ENCODE measurements at places on chromosomes 3 and 15.
A peak's percentile ranks its signal among the peaks of the same experiment; 100 is the strongest.

DNA sequence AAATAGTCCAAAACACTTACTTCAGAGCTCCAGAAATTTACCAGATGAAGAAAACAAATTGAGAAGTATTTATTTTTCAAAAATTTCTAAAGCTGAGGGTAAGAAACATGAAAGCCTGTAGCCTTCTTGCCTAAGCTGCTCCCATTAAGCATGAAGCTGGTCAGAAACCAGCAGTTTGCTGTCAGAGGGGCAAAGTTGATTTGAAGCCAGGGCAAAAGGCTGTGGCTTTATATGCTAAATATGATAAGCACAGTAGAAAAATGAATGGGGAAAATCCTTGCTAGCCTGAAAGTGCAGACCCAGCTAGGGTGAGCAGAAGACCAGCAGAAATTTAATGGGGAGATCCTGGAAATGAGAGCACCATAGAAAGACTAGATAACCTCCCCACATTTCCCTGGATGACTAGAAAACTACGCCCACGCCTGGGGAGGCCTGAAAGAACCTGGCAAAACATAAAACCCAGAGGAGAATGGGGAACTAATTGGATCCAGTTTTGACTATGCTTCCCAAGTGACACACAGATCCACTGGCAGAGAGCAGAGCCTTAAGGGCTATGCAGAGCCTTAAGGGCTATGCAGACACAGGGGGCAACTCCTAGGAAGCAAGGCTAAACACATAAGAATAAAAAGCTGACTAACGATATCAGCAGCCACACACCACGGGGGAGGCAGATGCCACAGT is 43.0 kb upstream of the HEG1 start:
- DNase-seq = no peak

DNA sequence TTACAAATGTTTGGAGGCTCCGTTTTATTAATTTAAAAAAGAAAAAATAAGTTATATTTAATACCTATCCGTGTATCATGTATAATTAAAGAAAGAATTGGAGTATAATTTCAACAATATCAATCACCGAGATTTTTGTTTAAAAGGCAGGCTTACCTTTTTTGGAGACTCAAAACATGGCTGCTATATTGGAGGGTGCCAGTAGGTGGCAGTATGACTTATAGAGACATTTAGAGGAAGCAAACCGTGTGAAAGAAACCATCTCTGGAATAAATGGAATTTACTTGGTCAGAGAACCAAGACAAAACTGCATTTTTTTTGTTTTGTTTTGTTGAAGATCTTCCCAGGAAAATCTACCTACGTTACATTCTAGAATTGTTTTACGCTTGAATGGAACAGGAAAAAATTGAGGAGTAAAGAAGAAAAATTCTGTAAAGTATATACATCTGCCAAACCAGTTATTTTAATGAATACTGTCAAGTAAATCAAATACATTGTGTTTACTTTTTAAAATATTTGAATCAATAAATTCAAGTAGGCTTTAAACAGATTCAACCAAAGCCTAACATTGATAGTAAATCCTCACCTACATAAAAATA is 802.6 kb upstream of the ALCAM start:
- peak; percentile 15 for DNase-seq

GRCh38 chr3:14007006-14007405 is 117.7 kb downstream of the CHCHD4 start:
- no peak for DNase-seq

- no peak for DNase-seq
These were observed 54.9 kb downstream of the FRMD4B start for GRCh38 chr3:69330891-69331400.

DNA sequence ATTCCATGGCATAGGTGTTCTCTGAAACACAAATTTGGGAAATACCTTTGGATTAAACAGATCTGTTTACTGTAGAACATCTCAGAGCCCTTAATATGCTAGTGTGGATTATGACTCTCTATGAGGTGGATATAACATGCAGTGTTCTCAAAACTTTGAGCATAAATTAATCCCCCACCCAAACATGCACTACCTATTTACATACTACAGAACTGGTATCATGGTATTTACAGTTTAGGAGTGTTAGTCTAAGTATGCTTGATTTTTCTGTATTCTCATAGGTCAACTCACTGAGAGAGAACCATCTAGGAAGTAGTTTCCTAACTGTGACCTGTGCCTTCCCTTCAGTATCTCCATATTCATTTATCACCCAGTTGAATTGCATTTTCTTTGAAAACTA is 30.9 kb upstream of the ZNF609 start:
- DNase-seq = no peak

- no peak for DNase-seq
These were observed 4.4 kb upstream of the DLG1 start for GRCh38 chr3:197302696-197303341.

DNA sequence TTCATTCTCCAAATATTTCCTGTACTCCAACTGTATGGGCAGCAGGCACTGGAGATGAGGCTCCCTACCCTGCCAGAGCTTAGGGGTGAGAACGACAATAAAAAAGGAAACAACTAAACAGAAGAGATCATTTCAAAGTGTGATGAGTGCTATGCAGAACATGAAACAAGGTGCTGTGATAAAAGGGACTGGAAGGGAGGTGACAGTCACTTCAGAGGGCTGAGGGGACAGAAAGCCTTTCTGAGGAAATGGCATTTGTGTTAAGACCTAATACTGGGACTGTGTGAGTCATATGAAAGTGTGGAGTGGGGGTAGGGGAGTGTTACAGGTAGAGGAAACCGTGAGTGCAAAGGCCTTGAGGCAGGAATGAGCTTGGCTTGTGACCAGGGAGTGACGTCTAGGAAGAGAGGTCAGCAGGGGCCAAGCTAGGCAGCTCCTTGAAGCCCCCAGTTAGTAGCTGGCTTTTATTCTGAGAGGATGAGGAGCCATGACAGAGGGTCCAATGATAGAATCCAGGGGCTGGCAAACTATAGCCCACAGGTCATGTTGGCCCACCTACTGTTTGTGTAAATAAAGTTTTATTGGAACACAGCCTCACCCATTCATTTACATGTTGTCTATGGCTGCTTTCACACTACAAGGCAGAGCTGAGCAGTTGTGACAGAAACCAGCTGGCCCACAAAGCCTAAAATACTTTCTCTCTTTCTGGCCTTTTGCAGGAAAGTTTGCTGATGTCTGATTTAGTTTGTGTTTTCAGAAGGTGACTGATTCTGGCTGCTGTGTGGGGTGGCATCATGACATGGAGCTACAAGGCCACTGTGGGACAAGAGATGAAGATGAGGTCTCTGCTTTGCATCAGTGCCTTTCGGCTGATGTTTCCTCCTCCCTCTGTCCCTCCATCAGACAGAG is 56.6 kb downstream of the LSM3 start:
- no peak for DNase-seq

GRCh38 chr3:51710631-51711351 is 3.9 kb downstream of the GRM2 start:
- no peak for DNase-seq

GRCh38 chr15:89141885-89142284 is 53.6 kb downstream of the ABHD2 start:
- no peak for DNase-seq

GRCh38 chr3:189771842-189772450 is 140.8 kb downstream of the TP63 start:
- no peak for DNase-seq

GRCh38 chr3:123783050-123783689 is 101.0 kb downstream of the MYLK start:
- no peak for DNase-seq

GRCh38 chr3:136954251-136954650 is 3.5 kb upstream of the IL20RB start:
- no peak for DNase-seq

GRCh38 chr3:154135511-154136173 is 14.5 kb downstream of the ARHGEF26 start:
- DNase-seq = no peak

DNA sequence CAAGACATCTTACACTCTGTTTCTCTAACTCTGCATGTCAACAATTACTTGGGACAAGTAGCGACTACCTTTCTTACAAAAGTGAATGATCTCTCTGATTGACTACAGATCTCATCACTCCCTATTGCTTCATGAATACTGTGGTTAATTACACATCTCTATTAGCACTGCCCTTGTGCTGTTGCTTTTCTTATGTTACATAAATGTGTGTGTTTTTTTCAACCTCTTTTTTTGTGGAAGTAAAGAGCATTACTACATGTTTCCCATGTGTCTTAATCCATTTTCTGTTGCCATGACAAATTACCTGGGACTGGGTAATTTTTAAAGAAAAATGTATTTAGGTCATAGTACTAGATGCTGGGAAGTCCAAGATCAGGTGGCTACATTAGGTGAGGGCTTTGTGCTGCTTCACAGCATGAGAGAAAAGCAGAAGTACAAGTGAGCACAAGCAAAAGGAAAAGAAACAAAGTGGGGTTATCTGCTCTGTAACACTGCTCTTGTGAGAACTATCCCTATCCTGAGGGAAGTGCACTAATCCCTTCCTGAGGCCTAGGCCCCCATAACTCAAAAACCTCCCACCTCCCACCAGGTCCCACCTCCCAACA is 298.2 kb upstream of the SATB1 start:
- no peak for DNase-seq

GRCh38 chr15:84960391-84961113 is 21.1 kb upstream of the PDE8A start:
- DNase-seq = no peak

DNA sequence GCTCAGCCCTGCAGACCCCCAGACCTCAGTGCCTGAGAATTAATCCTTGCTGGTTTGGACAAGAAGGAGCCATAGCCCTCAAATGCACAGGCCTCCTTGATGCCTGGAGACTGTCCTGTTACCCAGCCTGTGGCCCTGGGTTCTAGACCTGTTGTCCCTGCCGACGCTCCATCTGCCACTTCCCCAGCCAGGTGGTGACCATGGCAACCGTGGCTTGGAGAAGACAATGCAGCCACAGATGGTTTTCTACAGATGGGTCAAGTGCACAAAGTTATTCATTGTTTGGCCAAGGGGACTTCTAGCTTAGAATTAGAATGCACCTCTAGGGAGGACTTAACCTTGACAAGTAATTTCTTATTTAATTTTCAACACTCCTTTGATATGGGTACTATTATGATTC is 297.1 kb downstream of the UACA start:
- DNase-seq = no peak

DNA sequence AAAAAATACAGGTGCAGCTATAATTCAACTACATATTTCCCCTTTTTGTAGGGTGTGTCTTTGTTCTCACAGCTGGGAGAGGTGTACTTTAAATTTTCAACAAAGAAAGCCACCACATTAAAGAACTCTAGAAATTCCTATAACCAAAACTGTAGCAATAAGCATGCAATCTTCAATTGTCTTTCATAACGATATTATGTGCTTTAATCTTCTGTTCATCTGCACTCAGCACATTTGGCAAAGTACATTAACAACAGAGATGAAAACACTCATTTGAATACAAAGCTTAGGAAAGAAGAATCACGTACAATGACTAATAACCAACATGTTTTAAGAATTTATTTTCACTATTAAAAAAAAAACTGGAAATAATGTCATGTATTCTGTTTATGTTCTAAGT is 1025.8 kb downstream of the ROBO1 start:
- DNase-seq = no peak

DNA sequence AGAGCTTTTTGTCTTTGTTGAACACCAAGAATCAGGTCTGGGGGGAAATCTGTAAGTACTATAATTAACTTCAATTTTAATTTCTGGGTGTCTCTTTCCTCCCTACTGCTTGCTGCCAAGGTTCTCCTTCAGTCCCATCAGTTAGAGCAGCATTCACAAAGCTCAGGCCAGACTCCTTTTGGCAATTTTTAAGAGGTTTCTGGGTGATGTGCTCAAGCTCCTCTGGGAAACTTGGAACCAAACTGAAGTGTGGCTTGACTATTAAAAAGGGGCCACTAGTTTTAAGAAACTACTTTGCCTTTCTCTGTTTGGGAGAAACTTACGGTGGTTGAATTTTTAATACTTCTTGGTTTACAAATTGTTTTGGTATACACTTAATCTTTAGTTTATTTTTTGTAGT is 227.7 kb upstream of the SOX2 start:
- no peak for DNase-seq

GRCh38 chr3:67715971-67716370 is 61.6 kb upstream of the SUCLG2 start:
- no peak for DNase-seq

DNA sequence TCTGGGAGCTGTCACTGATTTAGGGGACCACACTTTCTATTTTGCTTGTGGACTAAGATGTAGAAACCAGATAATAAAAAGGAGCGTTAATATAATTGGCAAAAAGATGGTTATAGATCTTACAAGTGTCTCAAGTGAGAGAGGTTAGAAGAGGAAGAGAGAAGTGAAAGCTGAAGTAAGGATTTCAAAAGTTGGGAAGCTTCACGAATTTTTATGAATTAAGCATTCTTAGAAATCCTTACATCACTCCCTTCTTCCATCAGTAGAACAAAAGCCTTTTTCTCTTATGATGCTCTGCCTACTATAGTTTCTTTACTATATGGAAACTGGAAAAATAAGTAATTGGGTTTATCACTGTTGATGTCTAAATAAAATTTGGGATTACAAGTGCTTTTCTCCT is 146.5 kb downstream of the FNDC3B start:
- no peak for DNase-seq

DNA sequence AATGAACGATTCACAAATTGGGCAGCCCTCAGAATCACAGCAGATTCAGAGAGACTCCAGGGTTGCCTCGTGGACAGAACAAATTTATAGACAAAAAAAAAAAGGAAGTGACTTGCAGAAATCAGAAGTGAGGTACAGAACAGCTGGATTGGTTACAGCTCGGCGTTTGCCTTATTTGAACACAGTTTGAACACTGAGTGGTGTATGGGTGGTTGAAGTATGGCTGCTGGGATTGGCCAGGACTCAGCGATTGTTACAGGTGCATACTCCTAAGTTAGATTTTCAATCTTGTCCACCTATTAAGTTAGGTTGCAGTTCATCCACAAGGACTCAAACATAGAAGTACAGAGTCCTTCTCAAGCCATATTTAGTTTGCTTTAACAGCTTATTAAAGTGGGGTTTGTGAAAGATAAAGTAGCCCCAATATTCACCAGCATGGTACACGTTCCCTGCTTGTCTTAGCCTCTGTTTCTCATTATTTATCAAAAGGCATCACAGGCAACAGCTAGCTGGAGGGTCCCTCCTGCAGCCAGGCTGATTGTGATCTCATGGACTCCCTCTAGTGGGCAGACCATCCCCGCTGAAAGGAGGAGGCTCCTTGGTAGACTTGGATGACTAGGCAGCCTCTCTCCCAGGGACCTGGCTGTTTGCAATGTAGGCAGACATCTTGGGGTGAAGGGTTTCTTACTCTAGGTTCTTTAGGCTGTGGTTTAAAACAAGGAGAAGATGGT is 17.6 kb upstream of the ALDH1L1 start:
- DNase-seq = no peak

DNA sequence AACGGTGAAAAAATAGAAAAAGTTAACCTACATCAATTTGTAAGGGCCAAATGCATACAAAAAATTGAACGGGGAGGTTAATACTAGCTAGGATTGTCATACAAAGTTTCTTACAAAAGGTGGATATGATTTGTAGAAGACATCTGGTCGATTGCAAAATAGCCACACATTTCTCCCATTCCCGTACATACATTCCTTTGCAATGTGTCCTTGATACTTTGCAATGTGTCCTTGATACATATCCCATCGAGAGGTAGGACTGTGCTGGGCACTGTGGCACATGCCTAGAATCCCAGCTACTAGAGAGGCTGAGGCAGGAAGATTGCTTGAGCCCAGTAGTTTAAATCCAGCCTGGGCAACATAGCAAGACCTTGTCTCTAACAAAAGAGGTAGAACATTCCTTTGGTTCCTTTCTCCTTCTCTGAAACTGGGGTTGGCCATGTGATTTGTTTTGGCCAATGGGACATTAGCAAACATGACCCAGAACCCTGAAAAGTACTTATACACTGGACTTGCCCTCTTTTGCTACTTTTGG is 9.5 kb downstream of the TTBK2 start:
- no peak for DNase-seq

Measured in activated CD8-positive, alpha-beta memory T cell treated with anti-CD3 and anti-CD28 coated beads for 4 hours (primary cell).